ENCODE measurements at places on chromosomes 5 and 9. TPM values are rescaled to one million over a fixed set of nuclear protein-coding genes. Genes with fewer than 3 reads are reported as not detected.

GRCh38 chr9:130024597-130024994 is 18.4 kb downstream of the FNBP1 start:
- DNase-seq = no peak

GRCh38 chr5:177183766-177184360 is 50.3 kb downstream of the NSD1 start:
- DNase-seq = no peak

- DNase-seq = no peak
These were observed 215.1 kb downstream of the CD180 start for GRCh38 chr5:66981266-66982055.

DNA sequence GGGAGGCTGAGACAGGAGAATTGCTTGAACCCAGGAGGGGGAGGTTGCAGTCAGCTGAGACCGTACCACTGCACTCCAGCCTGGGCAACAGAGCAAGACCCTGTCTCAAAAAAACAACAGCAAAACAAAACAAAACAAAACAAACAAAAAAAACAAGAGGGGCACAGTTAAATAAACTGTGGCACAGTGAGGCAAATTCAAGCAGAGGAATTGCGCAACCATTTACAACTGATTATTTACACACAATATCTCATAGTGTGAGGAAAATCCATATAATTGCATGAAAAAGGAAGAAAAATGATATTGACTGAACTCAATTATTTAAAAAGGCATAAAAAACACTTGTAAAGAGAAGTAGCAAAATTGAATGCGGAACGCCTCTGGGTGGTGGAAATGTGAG is 161.5 kb downstream of the CRB2 start:
- DNase-seq = no peak

DNA sequence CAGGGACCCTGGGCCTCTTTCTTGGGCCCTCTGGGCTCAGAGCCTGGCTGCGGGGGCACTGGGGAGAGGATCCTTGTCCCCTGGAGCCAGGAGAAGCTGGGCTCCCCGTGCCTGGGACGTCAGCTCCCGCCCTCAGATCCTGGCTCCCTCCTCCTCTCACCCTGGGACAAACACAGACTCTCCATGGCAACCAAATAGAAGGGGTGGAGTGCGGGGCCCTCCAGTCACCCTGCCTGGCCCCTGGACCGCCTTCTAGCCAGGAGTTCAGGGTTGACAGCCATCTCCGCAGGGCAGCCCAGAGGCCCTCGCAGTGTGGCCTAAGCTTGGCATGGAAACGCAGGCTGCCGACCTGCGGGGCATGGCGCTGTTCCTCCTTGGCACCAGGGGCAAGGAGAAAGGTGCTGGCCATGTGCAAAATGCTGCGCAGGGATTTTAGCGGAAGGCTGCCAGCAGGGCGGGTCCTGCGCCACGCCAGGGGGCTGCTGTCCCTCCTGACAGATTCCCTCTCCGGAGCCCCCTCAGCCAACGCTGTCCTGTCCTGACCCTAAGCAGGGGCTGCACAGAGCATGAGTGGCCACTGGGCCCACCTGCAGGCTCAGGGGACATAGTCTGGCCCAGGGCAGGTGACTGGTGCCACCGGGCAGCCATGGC is 1.0 kb downstream of the ZDHHC11 start:
- no peak for DNase-seq

DNA sequence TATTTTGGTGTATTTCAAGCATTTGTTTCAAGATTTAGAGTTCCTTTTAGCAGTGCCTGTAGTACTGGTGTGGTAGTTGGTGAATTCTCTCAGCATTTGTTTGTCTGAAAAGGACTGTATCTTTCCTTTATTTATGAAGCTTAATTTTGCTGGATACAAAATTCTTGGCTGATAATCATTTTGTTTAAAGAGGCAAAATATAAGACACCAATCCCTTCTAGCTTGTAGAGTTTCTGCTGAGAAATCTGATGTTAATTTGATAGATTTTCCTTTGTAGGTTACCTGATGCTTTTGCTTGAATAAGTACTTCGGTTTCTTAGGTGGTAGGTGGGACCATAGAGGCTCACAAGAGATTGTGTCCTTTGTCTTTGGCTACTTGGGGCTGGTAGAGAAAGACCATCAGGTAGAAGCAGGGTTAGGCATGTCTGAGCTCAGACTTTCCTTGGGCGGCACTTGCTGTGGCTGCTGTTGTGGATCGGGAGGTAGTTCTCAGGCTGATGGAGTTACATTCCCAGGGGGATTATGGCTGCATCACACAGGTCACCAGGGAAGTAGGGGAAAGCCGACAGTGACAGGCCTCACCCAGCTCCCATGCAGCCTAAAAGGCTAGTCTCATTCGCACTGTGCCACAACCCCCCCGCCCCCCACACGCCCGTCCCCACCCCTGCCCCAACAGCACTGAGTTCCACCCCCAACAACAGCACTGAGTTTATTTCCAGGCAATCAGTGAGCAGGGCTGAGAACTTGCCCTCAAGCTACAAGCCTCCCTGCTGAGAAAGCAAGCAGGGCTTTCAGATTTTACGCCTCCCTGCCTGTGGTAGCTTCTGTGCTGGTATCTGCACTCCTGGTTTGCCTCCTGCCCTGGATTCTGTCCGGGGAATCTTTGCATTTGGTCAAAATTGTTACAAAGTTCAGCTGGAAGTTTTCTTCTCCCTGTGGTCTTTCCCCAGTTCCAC is 127.1 kb upstream of the GLRA1 start:
- DNase-seq = no peak

DNA sequence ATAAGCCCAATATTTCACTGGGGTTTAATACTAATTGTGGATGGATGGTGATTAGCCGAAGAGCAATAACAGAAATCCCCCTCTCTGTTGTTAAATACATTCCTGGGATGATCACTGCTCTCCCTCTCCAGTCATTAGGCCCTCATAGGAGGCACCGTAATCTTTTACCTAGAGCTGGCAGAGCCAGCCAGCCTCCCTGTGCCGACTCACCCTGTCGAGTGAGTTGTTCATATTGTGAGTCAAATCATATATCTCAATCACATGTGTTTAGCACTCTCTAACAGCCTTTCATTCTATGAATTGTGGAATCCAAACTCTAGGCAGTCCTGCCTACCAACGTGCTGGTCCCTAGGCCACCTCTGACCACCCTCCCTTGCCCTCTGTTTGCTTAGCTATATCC is 771.0 kb downstream of the IRX1 start:
- no peak for DNase-seq

DNA sequence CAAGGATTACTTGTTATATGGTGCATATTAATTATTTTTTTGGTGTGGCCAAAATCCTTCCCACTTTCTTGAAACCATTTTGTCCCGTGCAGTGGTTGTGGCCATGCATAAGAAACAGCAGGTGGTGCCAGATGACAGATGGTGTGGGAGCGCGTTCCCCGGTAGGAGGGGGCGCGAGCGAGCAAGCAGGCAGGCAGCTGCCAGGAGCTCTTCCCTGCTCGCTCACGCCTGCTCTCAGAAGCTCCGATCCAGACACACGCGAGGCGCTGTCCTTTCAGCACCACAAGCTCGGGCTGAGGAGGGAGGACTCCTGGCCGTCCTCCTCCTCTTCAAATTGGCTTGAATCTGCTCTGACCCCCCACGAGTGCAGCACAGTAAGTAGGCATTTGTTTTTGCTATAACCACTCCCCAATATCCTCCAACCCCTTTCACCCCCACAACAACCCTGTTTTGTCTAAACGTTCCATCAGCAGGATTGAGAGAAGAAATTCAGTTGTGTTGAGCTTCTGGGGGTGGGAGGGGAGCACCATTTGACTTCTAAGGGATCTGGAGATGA is at the start of gene NSG2:
Gene NSG2 (plus strand): TSS at position 237 of the 556 bp plus-strand sequence. CDS start 1,050 bp downstream, outside the sequence.
- DNase-seq = peak; percentile 31

DNA sequence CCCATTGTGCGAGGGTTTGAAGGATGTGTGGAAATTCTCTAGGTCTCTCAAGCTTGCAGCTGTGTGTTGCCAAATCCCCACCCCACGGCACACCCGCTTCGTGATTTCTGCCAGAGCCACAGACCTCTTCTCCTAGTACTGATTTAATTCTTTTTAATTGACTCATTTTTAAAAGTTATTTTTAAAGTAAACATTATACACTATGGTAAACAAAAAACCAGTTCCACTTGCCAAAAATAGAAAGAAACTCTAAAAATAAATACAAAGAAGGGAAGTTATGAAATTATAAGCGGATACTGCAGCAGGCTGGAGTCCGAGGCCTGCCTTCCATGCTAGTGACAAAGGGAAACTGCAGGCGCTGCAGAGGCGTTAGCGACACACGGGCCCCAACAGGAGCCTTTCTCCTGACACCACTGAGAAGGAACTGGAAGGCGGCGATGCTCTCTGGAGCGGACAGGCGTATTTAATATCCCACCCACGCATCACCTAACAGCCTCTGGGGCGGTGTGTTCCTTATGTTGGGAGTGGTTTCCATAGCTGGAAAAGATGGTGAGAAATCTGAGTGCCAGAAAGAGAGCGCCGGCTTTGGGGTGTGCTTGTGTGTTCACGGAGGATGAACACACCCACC is 122.5 kb downstream of the COL23A1 start:
- no peak for DNase-seq

- DNase-seq = no peak
These were observed 105.6 kb downstream of the CSNK1G3 start for GRCh38 chr5:123617561-123617960.

- no peak for DNase-seq
These were observed 19.6 kb upstream of the SUSD3 start for GRCh38 chr9:93038918-93039317.

TJP2 gene
- 335 TPM for total RNA-seq
